ENCODE measurements at places on chromosomes 3 and 15. TPM values are rescaled to one million over a fixed set of nuclear protein-coding genes. Genes with fewer than 3 reads are reported as not detected.

INSYN1 gene
- total RNA-seq = 1.3 TPM

ANKDD1A gene
- total RNA-seq = 1.7 TPM

SLC27A2 gene
- total RNA-seq = 37.7 TPM

HDAC11 gene
- total RNA-seq = 8.4 TPM

APBA2 gene
- total RNA-seq = 15.5 TPM

SRGAP3 gene
- 0.79 TPM for total RNA-seq

LAMB2 gene
- 114 TPM for total RNA-seq

CACNA1D gene
- total RNA-seq = 0.57 TPM

HYKK gene
- 7.1 TPM for total RNA-seq

MFN1 gene
- 19.2 TPM for total RNA-seq

DUOX2 gene
- not detected for total RNA-seq

COL8A1 gene
- total RNA-seq = not detected

MCF2L2 gene
- total RNA-seq = 0.24 TPM

ZKSCAN7 gene
- not detected for total RNA-seq

NLGN1 gene
- not detected for total RNA-seq
